HFF-Myc (cell line): ENCODE measurements at places on chromosomes 1 and 21.

DNA sequence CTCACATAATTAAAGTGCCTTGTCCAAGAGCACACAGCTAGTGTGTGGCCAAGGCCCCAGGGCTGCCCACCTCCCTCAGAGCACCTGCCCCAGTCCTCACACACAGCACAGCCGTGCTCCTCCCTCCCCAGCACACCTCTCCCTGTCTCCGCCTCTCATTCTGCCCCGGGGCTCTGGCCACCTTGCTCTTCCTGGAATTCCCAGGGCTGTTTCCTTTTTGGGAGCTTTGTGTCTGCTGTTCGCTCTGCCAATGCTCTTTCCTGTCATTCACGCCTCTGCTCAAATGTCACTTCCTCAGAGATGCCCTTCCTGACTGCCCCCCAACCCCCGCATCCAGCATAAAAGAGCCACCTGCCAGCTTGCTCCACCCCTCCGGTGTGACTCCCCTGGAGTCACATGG is 13.3 kb downstream of the SLC6A17 start:
- no peak for DNase-seq

GRCh38 chr1:11564237-11564636 is 85.3 kb downstream of the DISP3 start:
- no peak for DNase-seq

DNA sequence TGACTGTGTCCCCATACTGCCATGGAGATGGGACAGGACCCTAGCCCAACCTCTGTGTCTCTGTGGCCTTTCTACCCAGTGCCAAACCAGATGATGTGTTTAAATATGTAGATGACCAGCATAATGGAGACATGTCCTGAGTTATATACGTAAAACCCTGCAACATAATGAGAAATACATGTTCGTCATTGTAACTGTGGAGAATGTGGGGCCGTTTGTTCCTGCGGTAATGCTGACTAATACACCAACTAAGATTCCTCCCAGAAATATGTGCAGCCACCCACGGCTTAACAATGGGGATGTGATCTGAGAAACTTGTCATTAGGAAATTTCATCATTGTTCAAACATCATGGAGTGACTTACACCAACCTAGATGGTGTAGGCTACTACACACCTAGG is 71.7 kb upstream of the SIM2 start:
- DNase-seq, result no peak

- DNase-seq, result no peak
Observed at GRCh38 chr1:40628903-40629292, 36.6 kb downstream of the RIMS3 start.

DNA sequence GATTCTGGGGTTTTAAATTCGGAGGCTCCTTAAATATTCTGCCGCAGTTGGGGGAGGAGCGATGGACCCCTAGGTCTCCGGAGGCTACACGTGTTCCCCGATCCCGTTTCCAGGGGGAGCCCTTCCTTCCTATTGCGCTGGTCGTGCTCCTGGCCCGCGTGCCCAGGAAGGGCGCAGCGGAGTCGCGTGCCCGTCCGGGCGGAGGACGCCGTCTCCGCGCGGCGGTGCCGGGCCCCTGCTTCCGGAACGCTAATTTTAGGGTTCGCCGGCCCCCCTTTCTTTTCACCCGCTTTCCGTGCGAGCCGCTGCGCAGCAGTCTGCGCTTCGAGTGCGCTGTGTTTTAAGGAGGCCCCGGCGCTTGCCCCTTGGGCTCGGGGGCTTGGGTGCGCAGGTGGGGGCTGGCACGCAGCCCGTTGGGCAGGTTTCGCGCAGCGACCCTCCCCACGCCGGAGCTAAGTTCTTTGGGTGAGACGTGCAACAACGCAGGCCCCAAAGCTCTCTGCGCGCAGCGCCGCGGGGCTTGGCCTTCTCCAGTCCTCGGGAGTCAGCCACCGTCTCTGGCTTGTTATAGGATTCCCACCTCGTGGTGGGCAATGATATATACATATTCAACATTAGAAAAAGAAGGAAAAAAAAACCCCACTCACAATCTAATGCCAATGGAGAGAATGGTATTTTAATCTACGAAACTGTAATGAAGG is 43.5 kb upstream of the DNAJC6 start:
- DNase-seq, result no peak

- DNase-seq, result no peak
Observed at GRCh38 chr1:10678852-10679251, 117.6 kb downstream of the CASZ1 start.

DNA sequence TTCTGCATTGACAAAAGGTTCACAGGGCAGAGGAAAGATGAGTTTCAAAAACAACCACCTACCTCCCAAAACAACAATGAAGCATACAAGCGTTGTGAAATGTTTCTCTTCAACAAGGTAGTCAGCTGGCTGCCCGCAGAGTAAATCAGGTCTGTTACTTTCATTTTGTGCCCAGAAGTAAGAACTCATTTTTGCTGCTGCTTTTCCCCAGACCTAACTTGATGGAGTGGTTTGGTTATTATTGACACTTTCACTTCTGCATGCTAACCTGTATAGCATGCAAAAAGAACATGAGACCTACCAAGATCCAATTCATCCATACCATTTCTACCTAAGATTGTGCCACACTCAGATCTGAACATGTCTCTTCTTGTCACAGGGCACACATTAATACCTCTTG is 1.3 kb downstream of the SLC9C2 start:
- no peak for DNase-seq

- DNase-seq, result no peak
Observed at GRCh38 chr1:23868557-23869016, 497 bp upstream of the FUCA1 start.
